Retina (tissue), 1 donor: ENCODE measurements at places on chromosomes 6 and 20.

DNA sequence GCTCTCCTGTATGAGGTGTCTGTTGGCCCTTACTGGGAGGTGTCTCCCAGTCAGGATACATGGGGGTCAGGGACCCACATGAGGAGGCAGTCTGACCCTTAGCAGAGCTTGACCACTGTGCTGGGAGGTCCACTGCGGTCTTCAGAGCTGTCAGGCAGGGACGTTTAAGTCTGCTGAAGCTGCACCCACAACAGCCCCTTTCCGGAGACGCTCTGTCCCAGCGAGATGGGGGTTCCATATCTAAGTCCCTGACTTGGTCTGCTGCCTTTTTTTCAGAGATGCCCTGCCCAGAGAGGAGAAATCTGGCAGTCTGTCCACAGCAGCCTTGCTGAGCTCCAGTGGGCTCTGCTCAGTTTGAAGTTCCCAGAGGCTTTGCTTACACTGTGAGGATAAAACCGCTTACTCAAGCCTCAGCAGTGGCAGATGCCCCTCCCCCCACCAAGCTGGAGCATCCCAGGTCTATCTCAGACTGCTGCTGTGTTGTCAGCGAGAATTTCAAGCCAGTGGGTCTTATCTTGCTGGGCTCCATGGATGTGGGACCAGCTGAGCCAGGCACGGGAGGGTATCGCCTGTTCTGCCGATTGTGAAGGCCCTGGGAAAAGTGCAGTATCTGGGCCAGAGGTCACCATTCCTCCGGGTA lies 36.3 kb upstream of the IBTK start:
- no peak for DNase-seq

DNA sequence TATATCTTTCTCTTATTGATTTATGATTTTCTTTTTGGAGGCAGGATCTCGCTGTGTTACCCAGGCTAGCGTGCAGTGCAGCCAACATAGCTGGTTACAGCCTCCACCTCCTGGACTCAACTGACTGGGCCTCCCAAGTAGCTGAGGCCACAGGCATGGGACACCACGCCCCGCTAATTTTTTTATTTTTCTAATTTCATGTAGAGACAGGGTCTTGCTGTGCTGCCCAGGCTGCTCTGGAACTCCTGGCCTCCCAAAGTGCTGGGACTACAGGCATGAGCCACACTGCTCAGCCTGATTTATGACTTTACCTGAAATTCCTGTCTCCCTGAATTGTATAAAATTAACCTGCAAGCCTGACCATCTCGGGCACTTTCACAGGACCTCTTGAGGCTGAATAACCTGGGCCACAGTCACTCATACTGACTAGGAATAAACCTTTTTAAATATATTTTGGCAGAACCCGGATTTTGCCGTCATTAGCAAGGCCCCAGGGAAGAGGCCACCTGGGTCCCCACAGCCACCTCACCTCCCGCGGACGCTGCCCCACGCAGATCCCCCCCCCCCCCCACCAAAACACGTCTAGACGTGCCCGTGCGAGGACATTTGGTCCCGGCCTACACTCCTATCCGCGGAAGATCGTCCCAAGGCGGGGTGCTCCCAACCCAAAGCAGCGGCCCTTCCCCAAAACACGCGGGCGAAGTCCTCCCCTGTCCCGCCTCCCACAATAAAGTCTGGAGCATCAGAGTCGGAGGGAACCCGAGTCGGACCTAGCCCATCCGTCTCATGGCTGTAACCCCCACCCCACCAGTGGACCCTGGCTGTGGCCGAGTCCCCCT lies 902 bp downstream of the ZNF337 start:
- peak; percentile 17 for DNase-seq

GRCh38 chr6:84141521-84141920 lies 85.9 kb downstream of the CEP162 start:
- no peak for DNase-seq

DNA sequence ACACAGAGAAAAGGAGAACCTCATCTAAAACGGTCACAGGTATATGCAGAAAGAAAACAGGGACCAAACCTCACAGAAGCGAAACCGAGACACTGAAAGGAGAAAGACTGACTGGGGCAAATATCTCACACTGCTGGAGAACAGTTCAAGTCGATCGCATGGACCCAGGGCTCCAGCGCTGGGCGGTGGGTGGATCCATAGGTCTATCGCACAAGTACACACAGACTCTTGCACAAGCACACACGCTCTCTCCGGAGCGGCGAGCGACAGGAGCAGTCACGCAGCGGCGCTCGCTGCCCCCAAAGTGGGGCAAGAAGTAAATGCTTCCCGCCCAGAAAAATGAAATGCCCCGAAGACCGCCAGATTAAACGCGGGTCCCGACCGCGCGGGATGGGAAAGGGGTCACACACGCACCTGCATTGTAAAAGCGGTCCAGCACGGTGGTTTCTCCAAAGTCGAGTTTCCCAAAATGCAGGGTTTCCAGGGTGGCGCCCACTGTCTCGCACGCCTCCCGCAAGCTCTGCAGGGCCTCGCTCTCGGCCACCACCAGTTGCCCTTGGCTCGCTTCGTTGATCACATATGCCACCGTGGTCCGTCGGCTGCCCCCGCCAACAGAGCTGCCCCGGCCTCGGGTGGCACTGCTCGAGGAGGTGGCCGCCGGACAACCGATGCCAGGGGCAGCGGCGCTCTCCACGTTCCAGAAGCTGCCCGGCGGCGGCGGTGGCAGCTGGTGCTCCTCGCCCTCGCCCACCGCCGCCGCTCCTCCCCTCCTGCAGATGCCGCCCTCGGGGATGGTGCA lies 782 bp downstream of the MAP3K5 start:
- peak; percentile 79 for DNase-seq
